ENCODE measurements at places on chromosomes 5 and 9.
A peak's percentile ranks its signal among the peaks of the same experiment; 100 is the strongest.

DNA sequence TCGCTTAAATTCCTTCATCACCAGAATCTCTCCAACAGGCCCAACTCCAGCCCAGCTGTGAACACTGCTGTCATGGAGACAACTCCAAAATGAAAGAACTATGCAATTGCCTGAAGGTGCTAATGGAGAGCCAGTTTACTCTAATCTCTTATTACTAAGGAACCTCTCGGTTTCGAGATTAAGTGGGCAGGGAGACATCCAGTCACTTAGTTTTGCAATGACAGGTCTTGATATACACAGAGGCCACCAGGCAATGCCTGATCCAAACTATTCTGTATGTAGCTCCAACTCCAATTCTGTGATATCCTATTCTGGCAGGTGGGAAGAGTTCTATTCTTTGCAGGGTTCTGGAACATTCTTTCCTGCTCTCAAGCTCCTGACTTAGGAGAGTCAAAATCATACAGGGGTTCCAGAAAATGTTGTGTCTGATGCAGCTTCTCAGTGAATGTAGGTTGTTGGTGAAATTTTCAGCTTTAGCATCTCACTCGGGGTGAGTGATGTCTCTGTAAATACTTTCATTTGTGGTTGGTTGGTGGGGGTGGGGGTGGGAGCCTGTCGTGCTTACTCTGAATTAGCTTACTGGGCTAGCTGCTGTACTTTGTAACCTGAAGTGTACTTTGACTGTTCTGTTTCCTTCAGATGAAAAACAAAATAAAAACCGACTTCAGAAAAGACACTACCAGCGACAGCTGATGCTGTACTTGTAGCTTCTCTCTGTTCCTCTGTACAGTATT lies 170.9 kb downstream of the PALM2AKAP2 start:
- peak; percentile 86 for DNase-seq

DNA sequence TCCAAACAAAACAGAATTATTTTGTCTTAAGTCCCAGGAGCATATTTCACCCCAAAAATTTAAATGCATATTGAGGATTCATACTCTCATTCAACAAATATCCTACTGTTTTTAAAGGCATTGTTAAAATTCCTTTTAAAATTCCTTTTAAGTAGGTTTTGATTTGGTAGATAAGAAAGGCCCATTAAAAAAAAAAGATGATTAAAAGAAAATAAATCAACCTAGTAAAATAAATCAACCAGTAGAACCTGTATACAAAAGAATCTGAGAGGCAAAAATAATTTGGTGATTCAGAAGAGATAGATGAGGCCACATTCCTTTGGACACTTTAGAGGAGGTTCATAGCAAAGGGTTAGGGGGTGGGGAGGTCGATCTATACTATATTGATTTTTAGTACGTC lies 585.3 kb upstream of the TLE4 start:
- DNase-seq, result no peak

DNA sequence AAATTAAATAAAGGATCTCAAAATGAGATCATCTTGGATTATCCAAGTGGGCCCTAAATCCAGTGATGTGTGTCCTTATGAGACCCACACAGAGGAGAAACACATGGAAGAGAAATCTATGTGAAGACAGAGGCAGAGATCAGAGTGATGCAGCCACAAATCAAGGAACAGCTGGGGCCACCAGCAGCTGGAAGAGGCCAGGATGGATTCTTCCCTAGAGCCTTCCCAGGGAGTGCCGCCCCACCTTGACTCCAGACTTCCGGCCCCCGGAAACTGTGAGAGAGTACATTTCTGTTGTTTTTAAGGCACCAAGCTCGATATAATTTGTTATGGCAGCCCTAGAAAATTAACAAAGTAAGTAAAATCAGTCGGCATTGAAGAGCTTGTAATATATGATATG lies 286.9 kb downstream of the FBXL7 start:
- DNase-seq, result no peak

GRCh38 chr5:113552137-113552536 lies 38.6 kb downstream of the YTHDC2 start:
- no peak for DNase-seq

DNA sequence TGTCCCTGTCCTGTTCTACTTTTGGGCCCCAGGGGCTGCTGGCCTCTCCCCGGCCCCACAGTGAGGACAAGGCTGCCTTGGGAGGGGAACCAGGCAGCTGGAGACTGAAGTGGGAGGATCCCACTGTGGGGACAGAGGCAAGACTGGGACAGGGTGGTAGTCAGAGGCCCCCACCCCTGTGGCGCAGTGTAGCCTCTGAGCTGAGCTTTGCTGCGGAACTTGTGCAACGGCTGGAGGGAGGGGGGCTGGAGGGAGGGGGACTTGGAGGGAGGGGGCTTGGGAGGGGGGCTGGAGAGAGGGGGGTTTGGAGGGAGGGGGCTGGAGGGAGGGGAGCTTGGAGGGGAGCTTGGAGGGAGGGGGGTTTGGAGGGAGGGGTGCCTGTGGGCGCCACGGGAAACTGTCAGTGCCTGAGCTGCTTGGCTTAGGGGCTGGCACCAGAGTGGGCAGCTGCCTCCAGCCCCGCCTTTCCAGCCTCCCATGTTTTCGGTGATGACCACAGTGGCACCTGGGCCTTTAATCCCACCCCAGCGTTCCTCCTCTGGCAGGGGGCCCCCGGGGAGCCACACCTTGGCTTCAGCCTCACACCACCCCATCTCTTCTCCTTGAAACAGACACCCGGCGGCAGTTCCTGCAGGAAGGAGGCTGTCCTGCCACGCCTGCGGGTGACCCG lies 2.3 kb upstream of the FUT7 start:
- DNase-seq, result no peak

DNA sequence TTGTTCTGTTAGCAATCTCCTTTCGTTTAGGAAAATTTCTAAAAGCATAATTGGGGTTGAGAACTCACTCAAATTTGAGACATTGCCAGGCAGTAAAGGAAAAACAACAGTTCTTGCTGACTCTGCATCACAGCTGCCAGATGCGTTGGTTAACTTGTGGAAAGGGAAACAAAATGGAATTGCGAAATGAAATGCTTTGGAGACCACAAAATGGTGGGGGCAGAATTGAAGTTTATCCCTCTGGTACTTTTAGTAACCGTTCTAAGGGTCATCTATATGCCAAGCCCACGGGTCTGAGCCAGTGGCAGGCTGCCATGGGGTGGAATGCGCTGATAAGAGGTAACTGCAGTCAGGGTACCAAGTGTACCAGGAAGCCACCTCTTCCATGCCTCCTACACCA lies 28.6 kb upstream of the SELENOP start:
- no peak for DNase-seq

- DNase-seq, result no peak
These were observed 48.4 kb downstream of the ZNF484 start for GRCh38 chr9:92829420-92829819.

- DNase-seq, result no peak
These were observed 9.4 kb downstream of the SLC6A19 start for GRCh38 chr5:1210832-1211251.

DNA sequence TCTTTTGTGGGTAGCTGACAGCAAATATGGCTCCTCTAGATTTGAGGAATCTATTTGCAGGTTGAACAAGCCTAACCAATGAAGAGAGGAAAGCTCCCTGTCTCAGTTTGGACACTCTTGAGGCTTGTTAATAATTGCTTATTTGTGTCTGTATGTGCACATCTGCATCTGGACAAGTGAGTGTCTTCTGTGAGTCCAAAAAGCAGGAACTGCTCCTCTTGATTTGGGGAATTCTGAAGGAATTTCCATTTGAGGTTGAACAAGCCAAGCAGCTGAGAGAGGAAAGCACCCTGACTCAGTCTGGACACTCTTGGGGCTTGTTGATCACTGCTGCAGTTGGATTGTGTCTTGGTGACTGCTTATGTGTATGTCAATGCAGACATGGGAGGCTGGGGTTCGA lies 211.6 kb downstream of the DTWD2 start:
- DNase-seq, result no peak

GRCh38 chr5:41794471-41794870 lies 75.8 kb downstream of the OXCT1 start:
- no peak for DNase-seq

Measured in activated CD4-positive, alpha-beta T cell treated with anti-CD3 and anti-CD28 coated beads, Interleukin-10, Interleukin-2, amounts not matched to agents 100 ng/mL and 50 ng/mL, durations not matched to agents 16 hours and 8 hours (primary cell).